ENCODE measurements at places on chromosomes 12 and 14.

DNA sequence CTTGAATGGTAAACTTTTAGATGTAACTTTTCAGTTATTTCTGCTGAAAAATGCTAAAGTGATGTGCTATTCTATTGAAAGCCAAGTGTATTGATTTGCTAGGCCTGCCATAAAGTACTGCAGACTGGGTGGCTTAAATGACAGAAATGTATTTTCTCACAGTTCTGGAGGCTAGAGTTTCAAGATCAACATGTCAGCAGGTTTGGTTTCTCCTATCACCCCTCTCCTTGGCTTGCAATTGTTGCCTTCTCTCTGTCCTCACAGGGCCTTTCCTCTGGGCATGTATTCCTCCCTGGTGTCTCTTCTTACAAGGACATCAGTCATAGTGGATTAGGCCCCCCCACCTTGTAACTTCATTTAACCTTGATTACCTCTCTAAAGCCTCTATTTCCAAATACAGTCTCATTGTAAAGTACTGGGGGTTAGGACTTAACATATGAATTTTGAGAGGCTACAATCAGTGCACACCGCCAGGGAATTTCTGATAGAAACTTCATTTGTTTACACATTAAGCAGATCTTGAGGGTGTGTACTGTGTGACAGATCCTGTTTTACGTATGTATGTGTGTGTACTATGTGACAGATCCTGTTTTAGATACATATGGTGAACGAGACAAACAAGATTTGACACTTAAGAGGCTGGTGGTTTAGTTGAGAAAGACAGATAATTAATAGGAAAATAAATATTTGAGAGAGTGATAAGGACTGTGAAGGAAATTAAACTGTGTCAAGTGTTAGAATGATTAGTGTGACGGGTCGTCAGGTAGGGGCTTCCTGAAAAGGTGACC is 49.5 kb downstream of the ADIPOR2 start:
- DNase-seq: no peak

GRCh38 chr14:63659726-63660125 is 18.1 kb upstream of the WDR89 start:
- DNase-seq: no peak

- peak; percentile 39 for DNase-seq
These were observed 53.0 kb downstream of the IFNG-AS1 start for GRCh38 chr12:68042212-68042699.

GRCh38 chr14:71703477-71703876 is 228.8 kb upstream of the RGS6 start:
- DNase-seq: no peak

- DNase-seq: peak; percentile 21
These were observed 17.8 kb upstream of the LGALS3 start for GRCh38 chr14:55111122-55111708.

- DNase-seq: no peak
These were observed 86.8 kb downstream of the SPRING1 start for GRCh38 chr12:116651089-116651488.

- no peak for DNase-seq
These were observed 139.5 kb downstream of the SLC38A6 start for GRCh38 chr14:61120576-61120975.

- DNase-seq: peak; percentile 42
These were observed 157.2 kb downstream of the PAX9 start for GRCh38 chr14:36818794-36819384.

GRCh38 chr12:80684077-80684495 is 23.3 kb upstream of the MYF6 start:
- DNase-seq: peak; percentile 57

DNA sequence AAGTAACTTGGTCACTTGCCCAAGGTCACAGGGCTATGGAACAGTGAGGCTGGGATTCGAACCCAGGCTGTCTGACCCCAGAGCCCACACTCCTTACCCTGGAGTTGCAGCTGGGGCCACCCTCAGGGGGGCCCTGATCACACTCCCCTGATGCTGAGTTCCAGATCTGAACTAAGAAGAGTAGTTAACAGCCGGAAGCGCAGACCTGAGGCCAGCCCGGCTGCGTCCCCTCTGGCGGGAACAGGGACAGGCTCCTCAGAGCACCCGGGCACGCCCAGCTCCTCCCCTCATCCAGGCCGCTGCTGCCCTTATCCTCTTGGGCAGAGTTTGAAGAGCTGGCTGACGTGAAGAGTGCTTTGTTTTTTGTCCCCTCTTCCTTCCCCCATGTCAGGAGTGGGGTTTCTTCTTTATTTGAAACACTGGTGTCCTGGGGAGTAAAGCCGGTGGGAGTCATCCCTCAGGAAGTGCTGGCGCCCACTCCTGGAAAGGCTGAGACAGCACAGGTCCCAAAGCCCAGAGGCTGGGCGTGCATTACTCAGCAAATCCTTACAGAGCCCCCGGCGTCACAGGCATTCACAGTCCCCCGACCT is 8.7 kb downstream of the PHB2 start:
- DNase-seq: peak; percentile 97

DNA sequence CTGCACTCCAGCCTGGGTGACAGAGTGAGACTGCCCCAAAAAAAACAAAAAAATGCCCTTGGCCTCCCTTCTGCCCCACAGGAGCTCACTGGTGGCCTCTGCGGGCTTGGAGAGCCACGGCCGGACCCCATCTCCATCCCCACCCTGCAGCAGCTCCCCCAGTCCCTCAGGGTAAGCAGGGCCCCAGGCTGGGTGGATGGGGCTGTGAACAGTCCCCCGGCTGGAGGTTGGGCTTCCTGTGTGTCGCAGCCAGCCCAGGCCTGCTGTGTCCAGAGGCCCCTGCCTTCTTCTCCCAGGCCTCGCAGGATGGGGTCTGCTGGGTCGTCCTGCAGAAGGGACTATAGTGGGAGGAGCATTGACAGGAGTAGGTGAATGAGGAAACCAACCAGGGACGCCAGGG is 15.4 kb upstream of the PUS1 start:
- no peak for DNase-seq

DNA sequence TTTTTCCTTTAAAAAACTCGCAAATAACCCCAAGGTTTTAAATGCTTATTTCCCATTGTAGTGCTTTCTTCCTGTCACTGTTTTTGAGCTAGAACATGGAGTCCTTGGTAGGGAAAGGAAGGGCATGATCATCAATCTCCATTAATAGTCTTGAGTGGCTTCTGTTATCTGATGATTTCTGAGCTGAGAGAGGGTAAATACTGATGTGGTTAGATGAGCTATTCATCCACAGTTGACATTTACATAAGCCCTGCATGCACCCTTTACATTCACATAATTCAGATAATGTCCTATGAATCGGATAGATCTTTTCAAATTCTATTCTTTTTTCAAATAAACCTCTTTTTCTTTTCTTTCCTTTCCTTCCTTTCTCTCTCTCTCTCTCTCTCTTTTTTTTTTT is 81.4 kb downstream of the NTN4 start:
- no peak for DNase-seq

DNA sequence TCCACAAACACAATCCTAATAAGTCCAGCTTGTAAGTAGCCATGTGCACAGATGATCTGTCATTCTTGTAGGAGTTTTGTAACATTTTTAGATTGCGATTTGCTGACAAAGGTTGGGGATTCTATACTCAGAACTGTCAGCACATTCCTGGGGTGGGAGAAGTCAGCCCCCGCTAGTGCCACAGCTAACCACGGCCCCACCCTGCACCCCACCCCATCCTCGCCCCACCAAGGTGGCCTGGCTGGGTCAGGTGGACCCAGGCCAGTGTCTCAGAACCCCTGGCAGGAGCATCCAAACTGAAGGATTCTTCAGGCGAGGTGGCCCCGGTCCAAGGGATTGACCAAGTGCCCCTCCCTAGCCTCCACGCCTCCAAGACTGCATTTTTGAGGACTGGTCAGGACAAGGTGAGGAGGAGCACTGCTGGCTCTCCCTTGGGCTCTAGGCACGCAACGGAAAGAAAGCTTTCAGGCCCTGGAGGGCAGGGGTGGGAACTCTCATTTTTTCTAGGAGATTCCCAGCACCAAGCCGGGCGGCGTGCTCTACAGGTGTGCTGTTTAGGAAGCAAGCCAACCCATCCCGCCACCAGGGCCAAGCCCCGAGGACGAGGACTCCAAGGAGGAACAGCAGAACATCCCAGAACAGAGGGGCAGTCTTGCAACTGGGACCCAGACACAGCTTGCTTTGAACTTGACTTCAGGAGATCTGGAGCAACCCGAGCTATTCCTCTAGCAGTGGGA is 172.8 kb downstream of the BCL11B start:
- DNase-seq: no peak

GRCh38 chr12:113097716-113098440 is 37.7 kb downstream of the RASAL1 start:
- peak; percentile 53 for DNase-seq

DNA sequence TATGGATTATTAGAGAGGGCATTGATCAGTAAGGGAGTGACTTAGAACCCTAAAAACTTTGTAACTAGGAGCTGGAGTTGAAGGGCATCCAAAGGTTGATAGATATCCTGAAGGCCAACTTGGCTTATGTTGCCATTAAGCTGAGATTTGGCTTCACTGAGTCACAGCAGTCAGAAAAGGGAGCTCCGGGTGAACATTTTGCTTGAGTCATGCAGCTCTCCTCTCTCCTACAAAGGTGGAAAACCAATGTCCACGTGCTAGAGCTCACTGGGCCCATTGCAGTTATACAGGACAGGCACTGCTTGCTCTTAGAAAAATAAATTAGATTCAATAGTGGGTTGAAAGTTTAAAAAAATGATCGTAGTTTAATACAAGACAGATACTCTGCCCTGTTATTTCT is 87.3 kb upstream of the LRIG3 start:
- no peak for DNase-seq

GRCh38 chr12:68245180-68246021 is 8.0 kb downstream of the IL22 start:
- DNase-seq: peak; percentile 35

DNA sequence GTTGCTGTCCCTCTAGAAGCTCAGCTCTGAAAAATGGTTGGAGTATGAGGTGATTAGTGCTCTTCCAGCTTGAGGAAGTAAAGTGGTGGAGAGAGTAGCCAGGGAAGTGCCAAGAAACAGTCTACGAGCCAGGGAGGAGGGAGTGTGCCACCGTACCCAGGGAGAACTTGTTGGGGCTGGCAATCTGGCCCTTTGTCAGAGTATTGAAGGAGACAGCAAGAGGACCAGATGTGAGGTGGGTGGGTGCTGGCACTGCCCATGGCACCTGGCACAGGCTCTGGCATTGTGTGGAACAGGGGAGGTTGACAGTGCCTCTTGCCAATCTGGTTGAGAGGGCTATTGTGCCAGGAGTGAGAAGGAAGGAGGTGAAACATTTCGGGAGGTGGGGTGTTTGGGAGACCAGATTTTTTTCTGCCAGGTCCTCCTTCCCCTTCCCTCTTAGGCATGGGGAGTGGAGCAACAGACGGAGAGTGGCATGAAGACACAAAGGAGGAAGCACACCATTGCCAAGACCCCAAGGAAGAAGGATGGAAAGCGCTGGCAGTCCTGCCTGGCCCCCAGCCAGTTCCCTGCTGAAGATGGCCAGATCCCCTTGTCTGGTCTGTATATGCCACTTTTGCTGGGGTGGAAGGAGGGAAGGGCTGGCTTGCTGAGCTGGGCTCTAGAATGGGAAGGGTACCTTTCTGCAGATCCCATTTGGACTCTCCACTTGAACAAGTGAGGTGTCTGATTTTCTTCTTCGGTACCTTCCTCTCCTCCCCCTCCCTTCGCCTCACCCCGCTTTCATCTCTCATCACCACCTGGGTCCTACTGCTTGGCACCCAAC is 37.5 kb downstream of the ZFHX2 start:
- no peak for DNase-seq

DNA sequence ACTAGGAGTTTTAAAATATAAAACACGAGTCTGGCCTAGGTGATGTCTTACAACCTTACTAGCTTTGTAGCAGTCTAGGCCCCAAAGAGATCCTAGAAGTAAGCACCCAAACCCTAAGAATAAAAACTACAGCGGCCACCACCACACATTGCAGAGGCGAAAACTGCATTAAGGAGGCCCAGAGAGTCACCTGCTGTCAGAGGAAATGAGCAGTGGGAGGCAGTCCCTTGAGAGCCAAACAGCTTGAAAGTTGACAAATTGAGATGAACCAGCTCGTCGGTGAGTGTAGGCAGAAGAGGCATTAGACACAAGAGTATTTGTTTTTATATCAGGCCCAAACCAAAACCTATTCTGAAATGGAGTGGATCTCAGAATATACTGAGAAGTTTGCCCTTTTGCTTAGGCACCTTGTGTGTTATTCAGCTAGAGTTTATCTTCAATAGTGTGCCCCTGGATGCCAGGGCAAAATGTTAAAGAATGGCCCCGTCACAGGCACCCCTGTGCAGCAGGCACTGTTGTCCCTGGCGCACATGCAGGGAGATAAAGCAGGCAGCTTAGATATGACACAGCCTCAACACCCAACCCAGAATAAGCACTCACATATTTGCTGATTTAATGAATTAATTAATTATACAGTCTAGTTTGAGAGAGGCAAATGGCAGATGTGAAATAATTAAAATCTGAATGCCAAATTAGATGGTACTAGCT is 56.7 kb downstream of the TTC7B start:
- DNase-seq: no peak

DNA sequence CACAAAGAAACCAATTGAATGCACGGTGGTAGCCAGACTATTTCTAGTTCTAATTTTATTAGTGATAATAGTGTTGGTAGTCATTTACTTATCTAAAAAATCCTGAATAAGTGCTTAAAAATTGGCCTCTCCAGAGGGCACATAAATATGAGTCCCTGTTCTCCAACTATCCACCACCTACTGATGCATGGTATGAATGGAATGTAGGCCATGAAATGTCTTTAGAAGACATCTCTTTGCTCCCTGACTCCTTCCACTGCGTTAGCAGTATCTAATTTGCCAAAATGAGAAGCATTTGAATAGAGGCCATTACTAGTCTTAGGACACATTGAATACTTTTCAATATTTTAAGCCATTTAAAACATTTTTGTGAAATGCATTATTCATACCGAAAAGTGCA is 261.7 kb downstream of the LRFN5 start:
- peak; percentile 44 for DNase-seq

GRCh38 chr12:75944097-75944904 is 87.3 kb downstream of the PHLDA1 start:
- DNase-seq: peak; percentile 90

- DNase-seq: peak; percentile 22
These were observed 44.1 kb upstream of the CHST11 start for GRCh38 chr12:104412681-104413080.

DNA sequence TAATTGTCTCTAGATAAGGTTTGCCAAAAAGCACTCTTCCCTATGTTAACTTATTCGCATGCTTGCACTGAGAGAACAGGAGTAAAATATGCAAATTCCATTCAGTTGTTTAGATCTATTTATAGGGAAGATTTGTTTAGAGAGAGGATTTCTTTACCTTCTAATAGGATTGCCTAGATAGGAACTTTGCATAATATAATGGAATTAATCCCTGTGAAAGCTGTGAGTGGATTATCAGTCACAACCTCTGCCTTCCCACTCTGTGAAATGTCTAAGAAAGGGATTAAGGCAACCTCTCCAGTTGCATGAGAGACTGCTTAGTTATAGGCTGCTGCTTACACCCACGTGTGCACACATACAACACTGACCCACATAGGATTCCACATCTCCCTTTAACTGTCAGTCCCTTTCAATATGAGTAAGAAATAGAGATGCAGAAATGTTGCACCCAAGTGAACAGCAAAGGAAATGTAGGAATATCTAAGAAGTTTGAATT is 83.2 kb downstream of the ALG10B start:
- DNase-seq: peak; percentile 39

Data from mesendoderm (in vitro differentiated cells).